Left hindlimb (tissue), 1 donor: ENCODE measurements at places on chromosomes 1 and 21.

- no peak for DNase-seq
Measured at GRCh38 chr1:10057343-10057742, 24.6 kb downstream of the UBE4B start.

DNA sequence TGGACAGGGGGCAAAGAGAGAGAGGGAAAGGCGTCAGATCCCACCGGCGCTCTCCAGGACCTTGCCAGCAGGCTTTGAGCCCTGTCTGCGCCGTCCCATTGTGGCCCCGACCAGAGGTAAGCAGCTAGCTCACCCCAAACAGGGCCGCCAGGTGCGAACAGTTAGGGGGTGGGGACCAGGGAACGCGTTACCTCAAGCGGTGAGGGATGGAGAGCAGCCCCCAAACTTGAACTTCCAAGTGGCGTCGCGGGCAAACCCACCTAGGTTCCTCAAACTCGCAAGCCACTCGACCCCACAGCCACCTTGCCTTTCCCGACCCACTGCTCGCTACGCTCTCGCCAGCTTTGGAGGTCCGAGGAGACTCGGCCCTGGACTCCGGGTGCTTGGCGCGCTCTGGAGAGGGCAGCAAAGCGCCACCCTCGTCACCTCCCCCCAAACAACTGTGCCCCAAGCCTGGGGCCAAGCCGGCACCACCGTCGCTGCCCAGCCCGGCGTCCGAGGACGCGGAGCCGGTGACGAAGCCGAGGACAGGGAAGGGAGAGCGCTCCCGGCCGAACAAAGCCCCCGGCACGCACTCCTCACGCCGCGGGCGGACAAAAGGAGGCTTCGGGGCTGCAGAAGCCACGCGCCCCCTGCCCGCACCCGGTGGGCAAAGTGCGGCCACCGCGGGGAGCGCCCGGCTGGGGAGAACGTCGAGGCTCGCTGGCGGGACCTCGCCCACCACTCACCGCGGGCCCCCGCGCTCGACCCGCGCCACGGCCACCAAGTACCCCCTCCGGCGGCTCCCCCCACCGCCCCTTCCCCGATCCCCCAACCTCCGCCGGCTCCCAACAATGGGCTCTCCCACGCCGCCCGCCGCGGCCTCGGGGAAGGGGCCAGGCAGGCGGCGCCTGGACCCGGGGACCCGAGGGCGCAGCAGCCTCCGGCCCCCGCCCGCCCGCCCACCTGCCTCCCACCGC lies 976 bp downstream of the SSBP3 start:
- no peak for DNase-seq

- no peak for DNase-seq
Measured at GRCh38 chr1:19517017-19517416, 31.7 kb upstream of the CAPZB start.

DNA sequence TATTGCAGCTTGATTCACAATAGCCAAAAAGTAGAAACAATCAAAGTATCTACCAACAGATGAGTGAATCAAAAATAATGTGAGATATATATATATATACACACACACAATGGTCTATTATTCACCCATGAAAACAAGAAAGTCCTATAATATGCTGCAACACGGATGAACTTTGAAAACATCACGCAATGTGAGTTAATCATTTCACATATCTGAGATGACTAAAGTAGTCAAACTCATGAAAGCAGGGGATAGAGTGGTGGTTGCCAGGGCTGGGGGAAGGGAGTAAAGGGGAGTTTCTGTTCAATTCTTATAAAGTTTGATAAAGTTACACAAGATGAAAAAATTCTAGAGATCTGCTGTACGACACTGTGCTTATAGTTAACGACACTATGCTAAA lies 1234.8 kb downstream of the MRPL39 start:
- no peak for DNase-seq

DNA sequence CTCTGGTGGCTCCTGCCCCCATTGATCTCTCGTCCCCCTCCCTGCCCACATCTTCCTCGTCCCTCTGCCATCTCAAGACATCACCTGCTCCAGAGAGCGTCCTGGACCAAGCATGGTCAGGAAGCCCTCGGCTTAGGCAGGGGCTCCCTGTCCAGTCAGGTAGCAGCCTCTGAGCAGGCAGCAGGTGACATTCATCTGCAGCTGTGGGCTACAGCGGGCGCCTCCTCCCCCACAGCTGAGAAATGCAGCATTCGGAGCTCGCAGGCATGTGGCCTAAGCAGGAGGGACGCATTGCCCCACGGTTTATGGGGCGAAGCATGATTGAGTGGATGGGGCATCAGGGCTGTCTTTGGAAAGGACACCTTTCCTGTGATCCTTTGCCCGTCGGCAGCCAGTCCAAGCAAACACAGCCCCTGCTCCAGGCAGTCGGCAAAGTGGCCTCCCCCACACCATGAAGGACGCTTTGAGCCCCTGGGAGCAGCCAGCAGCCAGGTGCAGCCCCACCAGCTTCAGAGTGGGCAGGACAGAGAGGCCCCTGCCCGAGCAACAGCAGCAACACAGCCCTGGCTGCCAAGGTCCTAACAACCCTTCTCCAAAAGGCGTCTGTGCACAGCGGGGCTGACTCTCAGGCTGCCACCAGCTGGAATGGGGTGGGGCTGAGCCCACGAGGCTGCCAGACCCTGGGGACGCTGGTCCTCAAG lies 234.1 kb upstream of the VAMP3 start:
- no peak for DNase-seq

DNA sequence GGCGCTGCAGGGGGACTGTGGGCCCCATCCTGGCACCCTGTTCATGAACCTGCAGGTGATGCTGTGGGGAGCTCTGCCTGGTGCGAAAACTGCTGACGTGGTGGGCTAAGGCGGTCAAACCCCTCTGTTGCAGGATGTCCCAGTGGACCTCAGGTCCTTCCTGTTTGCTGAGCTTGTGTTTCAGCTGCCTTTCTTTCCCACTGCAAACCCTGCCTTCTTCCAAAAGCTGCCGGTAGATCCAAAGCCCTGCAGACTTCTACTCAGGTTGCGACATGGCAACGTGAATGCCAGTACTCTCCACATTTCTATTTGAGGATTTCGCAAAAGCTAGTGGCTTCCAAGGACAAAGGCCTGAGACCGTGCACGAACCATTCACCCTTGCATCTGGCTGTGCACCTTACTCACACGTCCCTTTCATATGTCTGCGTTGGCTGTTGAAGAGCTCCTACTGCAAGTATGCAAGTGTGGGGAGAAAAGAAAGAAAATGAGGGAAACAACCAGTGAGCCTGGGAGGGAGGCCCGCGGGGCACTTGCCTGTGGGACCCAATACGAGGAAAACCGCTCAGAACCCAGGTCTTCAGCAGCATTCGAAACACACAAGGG lies 6.2 kb upstream of the RRP1 start:
- DNase-seq, result no peak

DNA sequence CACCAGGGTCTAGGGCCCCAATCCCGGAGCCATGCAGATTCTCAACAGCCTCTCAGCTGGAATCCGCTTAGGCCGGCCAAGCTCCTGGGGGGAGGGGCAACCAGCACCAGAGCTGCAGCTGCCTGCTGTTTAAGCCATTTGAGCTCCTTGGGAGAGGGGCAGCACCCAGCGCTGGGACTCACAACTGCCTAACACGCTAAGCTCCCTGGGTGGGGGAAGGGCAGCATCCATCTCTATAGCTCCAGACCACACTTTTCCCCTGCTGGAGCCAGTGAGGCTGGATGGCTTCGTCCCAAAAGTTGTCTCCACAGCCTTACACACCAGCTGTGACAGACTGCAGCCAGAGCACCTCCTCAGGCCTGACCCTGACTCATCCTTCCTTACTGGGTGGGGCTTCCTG lies 6.9 kb upstream of the PTGFR start:
- DNase-seq, result no peak

DNA sequence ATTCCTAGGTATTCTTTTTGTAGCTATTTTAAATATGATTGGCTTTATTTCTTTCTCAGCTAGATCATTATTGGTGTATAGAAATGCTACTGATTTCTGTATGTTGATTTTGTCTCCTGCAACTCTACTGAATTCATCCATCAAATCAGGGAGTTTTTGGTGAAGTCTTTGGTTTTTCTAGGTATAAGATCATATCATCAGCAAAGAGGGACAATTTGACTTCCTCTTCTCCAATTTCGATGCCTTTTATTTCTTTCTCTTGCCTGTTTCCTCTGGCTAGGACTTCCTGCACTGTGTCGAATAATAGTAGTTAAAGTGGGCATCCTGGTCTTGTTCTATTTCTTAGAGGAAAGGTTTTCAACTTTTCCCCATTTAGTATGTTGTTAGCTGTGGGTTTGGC lies 27.5 kb upstream of the PRKACB start:
- DNase-seq, result no peak

- no peak for DNase-seq
Measured at GRCh38 chr21:29172282-29172681, 41.8 kb downstream of the MAP3K7CL start.

GRCh38 chr1:204711947-204712701 lies 26.6 kb upstream of the LRRN2 start:
- peak; percentile 75 for DNase-seq

DNA sequence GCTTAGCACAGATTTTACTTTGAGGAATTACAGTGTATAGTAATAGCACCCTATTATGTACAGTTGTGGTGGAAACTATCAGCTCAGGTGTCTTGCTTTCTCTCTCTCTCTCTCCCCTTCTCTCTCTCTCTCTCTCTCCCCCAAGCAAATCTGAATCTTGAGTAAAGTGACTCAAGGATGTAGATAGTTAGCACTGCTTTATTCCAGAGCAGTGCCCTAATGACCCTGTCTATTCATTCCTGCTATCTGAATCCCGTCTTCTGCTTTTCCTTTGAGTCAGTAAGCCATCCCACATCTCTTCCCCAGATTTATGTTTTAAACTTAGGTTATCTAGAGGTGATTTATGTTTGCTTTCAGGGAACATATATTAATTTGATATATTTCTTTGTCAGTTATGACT lies 5.2 kb upstream of the HPCAL4 start:
- DNase-seq, result no peak

- no peak for DNase-seq
Measured at GRCh38 chr1:75421371-75421770, 189.5 kb downstream of the SLC44A5 start.

GRCh38 chr1:245776139-245776538 lies 621.4 kb downstream of the KIF26B start:
- no peak for DNase-seq

GRCh38 chr1:70767377-70767776 lies 280.2 kb downstream of the PTGER3 start:
- DNase-seq, result no peak

DNA sequence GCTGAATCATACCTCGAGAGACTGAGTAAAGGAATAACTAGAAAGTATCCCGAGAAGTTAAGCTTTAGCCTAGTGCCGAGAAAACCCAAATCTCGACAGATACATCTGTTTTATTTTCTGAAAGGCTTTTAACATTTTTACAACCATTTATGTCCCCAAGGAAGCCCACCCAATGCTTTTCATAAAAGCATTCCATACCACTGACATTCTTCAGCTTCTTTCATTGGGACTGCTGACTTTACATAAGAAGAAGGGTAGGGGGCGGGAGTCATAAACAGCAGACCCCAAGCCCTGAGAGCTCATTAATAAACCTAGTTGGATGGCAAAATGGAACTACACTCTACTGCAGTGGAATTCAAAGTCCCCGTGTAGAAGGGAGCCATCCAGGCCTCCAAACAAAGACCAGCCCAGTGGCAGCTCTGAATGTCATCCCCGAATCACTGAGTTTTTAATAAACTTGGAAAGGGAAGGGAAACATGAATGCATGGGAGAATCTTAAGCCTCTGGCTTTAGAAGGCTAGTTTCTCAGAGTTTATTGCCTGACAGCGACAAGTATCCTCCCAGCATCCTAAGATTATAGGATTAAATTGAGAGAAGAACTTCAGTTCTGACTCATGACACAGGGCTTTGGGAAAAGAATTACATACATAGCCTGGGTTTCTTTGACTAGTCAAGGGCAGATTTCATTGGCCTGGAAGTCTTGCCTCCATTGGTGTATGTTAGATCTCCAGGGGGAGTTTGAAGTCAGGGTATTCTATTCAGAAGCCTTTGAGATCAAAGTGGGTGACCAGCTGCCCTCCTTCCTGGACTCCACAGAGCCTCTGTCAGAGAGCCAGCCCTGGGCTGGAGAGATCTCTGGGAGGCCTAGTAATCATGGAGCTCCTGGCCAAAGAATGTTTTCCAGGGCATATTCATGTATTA lies 3.7 kb downstream of the ATF3 start:
- no peak for DNase-seq

DNA sequence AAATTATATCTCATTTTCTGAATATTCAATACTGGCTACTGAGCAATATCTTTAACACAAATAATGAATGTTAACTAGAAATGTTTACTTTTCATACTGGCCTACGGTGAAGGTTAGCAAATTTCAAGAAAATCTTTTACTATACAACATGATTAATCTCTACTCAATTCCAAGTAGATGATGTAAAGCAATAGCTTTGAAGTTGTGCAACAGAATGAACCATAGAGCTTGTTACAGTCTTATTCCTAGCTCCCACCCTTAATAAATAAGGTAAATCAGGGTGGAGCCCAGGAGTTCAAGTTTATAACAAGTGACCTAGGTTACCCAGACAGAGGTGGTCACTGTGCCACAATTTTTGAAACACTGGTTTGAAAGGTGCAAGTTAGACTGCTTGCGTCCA lies 1678.1 kb downstream of the KCNT2 start:
- DNase-seq, result no peak

DNA sequence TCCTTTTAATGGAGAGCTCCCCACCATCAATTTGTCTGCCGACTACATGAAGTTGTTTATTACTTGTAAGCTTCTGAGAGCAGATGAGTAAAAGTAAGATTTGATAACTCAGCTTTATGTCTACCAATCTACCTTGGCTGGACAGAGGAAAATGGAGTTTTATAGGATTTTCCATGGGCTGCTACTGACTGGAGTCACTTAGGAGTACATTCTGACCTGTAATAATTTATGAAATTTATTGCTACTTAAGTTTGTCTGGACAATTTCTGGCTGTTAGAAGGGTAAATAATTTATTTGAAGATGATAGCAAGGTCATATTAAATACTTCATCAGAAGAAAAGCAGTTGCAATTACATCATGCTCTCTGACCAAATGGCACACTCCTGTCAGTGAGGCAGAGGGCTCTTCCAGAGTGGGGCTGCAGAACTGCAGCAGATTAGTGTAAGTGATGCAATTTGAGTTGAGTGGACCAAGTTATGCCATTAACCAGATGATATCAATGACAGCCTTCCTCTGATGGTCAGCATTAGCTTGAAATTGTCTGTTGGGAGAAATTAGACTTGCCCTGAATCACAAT lies 736.7 kb upstream of the PTBP2 start:
- no peak for DNase-seq

GRCh38 chr1:110667776-110668175 lies 7.0 kb downstream of the KCNA3 start:
- no peak for DNase-seq

DNA sequence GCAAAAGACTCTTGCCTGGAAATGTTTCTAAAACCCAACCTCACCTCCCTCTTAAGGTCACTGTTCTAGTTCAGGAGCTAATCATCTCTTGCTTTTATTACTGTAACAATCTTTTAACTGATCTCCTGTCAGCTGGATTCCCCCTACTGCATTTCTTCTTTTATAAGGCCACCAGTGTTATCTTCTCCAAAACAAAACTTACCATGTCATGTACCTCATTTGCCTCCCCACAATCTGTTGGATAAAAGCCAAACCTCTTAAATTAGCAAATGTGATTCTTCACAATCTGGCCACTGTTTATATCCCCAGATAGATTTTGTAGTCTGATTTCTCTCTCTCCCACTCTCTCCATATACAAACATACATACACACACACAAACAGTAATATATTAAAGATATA lies 143.3 kb downstream of the DENND1B start:
- no peak for DNase-seq

- peak; percentile 32 for DNase-seq
Measured at GRCh38 chr1:29991025-29991424, 732.4 kb downstream of the MATN1 start.
